ENCODE measurements at places on chromosomes 7 and 10.

DNA sequence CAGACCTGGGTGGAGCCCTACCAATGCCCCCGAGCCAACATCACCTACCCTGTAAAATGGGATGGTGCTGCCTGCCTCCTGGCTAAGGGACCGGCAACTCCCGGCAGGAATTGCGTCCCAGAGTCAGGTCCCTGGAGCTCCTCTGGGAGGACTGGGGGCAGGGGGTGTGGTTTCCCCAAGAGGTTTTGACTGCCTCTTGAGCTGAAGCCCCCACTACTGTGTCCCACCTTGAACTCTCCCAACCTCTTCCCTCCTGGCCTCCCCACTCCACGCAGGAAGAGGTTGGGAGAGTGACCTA, 1.3 kb downstream of the SH2B2 start:
- no peak for DNase-seq

GRCh38 chr10:101643546-101643945, 51.4 kb downstream of the FBXW4 start:
- no peak for DNase-seq

DNA sequence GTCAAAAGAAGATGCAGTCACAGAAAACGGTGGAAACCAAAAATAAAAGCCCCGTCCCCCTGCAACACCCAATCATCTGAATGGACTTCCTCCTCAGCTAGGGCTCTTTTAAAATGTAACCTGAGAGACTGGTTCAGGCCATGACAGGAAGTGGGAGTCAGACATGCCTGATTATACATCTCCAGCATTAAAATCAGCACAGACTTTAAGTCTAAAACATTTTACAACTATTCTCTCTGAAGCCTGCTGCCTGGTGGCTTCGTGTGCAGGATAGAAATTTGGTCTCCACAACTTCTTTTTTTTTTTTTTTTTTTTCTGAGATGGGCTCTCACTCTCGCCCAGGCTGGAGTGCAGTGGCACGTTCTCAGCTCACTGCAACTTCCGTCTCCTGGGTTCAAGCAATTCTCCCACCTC, 30.3 kb downstream of the HACD1 start:
- no peak for DNase-seq

- no peak for DNase-seq
These were observed 19.5 kb downstream of the TSPAN15 start for GRCh38 chr10:69470463-69471384.
